ENCODE measurements at places on chromosomes 16 and 17. TPM values are rescaled to one million over a fixed set of nuclear protein-coding genes. Genes with fewer than 3 reads are reported as not detected.

DNA sequence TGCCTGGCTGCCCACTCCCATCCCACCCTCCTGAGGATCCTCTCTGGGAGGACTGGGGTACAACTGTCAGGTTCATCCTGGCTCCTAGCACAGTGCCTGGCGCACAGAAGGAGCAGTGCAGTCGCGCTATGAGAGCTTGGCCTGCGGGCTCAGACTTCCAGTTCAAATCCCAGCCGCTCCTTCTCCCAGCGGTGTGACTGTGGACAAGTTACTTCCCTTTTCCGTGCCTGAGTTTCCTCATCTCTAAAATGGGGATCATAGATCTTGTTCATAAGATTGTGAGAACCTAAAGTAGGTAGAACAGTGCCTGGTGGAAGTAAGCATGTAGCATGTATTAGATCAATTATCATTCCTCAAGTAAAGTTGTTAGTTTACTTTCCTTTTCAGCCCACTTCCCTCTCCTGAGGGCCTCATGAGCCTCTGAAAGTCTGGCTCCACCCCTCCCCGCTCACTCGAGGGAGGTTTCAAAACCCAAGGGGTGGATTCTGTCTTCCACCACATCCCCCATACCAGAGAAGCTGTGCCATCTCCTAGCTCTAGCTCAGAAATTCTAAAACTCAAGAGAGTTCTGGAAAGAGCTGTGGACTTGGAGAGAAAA is 19.9 kb upstream of the COL1A1 start:
- no peak for DNase-seq

GRCh38 chr16:84821728-84822689 is 2.2 kb downstream of the CRISPLD2 start:
- no peak for DNase-seq

- DNase-seq: peak; percentile 67
Observed at GRCh38 chr16:67766291-67766690, 40.1 kb downstream of the RANBP10 start.

GRCh38 chr16:83994087-83994486 is 26.0 kb downstream of the NECAB2 start:
- DNase-seq: no peak

Gene SPATA32
- 0.38 TPM for polyA plus RNA-seq

DNA sequence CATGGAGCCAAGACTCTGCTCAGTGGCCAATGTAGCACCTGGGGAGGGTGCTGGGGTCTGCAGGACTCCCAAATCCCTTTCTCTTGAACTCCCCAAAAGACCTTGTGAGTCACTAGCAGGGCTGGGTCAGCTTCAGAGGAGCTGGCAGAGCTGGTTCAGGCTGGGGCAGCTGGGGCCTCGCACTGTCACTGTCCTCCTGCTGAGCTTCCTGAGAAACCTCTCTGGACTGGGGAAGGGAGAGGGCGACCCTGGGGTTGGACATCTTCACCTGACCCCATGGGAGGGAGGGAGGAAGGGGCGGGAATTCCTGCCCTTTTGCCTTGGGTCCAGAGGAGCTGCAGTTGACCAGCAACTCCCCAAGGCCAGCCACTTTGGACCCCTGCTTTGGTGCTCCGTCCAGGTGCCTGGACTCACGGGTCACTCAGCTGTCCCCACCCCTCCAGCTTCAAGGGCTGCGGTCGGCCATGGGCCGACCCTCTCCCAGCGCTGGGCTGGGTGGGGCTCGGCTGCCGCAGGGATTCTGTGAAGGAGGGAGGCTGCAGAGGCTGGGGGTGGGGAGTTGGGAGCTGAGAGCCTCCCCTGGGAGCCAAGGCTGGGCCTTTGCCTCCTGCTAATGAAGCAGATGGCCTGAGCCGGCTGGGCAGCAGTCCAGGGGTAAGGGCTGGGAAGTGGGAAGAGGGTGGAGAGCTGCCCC is 9.2 kb downstream of the FMNL1 start:
- no peak for DNase-seq

Gene GP2
- 7.0 TPM for polyA plus RNA-seq
